Activated CD4-positive, alpha-beta T cell treated with anti-CD3 and anti-CD28 coated beads, Interleukin-2, Interleukin-4, amounts not matched to agents 100 ng/mL and 50 ng/mL, durations not matched to agents 16 hours and 8 hours (primary cell): ENCODE measurements at places on chromosomes 6 and 20.

DNA sequence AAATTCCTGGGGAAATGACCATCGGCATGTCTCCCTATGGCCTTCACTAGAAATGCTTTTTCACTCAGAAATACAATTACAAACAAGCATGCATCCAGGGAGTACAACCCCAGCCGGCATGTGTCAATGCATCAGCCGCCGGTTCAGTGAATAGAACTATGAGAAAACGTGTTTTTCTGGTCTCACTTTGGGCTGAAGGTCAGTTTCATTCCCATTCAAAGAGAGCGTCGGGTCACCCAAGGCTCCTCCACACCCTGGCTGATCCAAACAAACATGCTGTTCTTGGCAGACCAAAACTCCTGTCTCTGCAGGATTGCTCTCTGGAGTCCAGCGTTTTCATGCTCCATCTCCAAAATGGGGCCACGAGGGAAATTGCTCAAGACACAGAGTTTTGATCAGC is 35.5 kb upstream of the NXT1 start:
- no peak for DNase-seq

DNA sequence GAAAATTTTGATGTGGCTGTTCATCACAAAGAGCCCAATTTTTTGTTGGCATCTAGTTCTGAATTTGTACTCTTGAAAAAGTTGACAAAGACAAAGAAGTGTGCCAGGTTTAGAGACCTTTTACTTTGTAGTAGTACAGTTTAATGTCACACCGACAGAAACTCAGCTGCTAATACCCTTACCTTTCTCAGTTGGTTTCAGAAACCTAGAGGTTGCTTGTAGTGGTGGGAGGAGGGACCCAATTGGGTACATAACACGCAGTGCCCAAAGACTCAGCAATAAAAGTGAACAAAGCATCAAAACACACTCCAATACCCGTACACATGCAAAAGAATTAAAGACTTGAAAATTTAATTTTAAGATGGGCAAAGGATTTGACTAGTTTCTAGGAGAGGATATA is 203.7 kb downstream of the CDKAL1 start:
- no peak for DNase-seq

DNA sequence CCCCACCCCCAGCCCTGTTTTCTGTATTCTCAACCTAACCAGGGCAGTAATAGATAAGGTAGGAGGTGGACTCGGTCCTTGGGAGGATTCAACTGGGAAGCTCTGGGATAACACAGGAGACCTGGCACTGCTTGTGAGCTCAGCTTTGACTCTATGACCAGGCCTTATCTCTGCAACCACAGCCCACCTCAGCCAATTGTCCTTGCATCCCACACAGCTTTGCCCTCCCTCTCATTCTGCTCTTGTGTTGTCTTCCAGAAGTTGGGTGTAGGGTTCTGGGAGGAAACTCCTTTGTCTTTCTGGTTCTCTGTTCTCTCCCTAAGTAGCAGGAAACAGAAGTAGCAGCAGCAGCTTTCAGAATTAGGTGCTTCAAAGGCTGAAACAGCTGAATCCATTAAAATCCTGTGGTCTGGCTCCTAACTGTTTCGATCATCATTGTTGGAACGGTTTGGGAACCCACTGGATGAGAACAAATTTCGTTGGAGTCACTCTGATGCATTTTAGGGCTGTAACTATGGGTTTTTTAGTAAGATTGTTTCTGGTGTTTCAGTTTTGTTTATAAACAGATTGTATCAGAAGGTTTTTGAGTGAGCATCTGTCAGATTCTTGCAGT is 32.4 kb upstream of the SNX9 start:
- DNase-seq = no peak

DNA sequence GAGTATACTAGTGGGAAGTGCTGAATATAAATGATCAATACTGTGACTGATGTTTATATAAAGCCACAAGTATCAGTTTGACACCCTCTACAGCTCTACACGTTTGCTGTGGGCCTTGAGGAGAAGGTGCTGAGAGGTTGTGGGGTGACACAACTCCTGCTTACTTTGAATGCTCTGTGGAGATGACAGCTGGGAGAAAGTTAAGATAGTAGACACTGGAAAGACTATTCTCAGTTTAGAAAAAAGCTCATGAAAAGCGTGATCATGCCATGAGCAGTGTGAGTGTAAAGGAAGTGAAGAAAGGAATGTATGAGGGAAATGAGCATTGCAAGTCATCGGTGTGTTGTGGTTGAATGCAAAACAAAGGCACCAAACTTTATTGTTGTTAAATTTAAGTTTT is 215.8 kb downstream of the UTRN start:
- peak; percentile 34 for DNase-seq
